ENCODE measurements at places on chromosomes 6 and 20. TPM values are rescaled to one million over a fixed set of nuclear protein-coding genes. Genes with fewer than 3 reads are reported as not detected.

Gene LTB
- polyA plus RNA-seq, result 13.4 TPM

Gene FOXO3
- 14.4 TPM for polyA plus RNA-seq

Gene BCAS4
- polyA plus RNA-seq, result 0.46 TPM

GRCh38 chr20:21312813-21313474, 9.8 kb downstream of the XRN2 start:
- DNase-seq, result no peak

DNA sequence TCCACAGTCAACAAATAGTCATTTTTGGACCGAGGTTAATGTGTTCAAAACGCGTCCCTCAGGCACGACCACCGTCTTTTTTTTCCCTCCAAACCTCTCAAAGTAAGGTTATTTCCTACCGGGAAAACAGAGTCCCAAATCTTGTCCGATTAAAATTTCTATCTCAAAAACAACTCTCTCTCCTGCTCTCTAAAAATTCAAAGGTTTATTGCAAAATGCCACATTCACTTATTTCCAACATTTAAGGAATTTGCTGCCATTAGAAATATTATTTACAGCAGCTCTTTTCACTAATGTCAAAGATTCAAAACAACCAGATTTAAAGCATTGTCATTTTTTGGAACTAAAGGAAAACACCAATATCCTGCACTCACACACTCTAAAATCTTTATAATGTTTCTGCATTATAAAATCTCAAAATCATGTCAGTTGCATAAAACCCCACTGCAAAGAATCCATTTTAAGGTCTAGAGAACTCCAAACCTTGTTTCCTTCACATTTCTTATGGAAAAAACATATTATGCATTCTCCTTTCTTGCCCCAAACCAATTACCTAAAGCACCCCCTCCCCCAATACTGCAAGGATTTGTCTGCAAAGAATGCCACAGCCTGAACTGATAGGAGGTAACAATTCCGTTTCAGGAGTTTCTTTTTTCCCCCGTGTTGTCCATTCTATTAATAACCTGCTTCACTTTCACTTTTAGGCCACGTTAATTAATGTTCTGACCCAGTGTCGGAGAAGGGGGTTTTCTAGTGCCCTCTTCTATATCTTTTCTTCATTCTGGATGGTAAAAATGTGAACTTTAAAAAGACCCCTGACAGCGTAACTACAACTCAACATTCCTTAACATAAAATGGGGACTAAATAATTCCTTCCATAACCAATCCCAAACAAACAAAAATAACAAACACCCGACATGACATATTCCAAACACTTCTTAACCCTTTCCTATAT, 1.4 kb downstream of the NRN1 start:
- no peak for DNase-seq

DNA sequence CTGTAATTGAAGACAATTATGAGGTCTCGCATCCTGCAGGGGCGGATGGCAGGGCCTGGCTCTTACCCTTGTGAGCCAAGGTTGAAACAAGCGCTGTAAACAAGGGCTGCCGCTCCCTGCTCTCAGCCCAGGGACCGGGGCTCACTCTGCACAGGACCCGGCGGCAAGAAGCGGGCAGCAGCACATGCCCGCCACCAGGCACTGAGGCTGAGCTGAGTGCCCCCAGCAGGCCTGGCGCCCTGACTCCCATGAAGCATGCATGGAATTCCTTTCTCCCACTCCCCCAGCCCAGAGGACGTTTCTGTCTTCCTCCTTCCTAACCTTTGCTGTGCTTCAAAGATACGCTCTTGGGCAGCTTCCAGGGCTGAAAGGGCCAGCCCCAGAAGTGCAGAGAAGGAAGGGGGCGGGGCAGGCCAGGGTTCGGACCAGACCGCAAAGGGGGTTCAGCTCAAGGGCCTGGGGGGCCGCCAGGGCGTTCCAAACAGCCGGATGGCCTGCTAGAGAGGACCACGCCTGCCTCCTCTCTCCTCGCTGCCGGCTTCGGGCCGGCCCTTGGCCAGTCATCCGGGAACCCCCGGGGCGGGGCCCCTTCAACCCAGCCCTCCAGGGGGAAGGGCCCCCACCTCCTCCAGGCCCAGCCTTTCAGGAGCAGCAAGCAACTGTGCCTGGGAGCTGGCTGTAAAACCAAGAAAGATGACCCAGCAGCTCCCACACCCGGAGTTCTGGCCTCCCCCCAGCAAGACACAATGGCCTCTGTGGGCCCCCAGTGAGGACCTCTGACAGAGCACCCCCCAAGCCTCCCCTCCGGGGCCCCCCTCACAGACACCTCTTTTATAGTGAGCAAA, 109.9 kb downstream of the NOL4L start:
- peak; percentile 90 for DNase-seq

GRCh38 chr6:113643407-113643770, 213.8 kb upstream of the MARCKS start:
- DNase-seq, result no peak

GRCh38 chr6:11632795-11633511, 95.4 kb downstream of the TMEM170B start:
- peak; percentile 63 for DNase-seq

DNA sequence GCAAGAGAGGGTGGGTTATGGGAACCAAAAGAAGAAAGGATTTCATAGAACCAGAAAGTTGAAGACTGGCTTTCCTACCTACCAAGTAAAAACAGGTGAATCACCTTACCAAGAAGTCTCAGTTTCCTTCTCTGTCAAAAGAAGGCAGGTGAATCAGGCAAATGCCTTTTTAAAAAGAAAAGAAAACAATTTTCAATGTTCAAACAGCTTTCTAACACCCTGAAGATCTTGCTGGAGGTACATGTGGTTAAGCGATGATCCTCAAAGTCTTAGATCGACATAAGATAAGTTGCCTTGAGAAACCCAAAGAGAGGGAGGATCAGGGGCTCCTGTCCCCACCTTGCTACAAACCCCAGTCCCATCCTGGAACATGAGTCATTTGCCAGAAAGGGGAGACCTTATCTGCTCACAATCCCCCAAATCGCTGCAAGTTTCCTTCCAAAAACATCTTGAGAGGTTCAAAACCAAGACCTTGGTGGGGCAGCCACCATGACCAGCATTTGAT, 71.6 kb downstream of the NFATC2 start:
- no peak for DNase-seq

DNA sequence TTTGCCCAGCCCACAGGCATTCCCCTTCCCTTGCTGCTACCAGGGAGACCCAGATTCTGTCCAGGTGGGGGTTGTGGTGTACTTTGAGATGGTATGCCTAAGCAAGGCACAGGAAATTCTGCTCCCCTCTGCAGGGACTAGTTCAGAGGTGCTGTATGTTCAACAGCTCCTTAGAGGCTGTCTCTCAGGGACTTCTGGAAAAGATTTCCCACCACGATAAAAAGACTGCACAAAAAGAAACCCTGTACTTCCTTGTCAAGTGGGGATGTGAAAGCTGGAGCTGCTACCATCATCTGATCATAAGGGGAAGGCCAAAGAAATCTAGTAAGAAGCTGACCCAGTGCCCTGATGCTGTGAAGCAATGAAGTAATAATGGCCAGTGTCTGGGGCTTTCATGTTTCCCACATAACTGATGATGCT, 51.5 kb upstream of the SMIM29 start:
- no peak for DNase-seq

DNA sequence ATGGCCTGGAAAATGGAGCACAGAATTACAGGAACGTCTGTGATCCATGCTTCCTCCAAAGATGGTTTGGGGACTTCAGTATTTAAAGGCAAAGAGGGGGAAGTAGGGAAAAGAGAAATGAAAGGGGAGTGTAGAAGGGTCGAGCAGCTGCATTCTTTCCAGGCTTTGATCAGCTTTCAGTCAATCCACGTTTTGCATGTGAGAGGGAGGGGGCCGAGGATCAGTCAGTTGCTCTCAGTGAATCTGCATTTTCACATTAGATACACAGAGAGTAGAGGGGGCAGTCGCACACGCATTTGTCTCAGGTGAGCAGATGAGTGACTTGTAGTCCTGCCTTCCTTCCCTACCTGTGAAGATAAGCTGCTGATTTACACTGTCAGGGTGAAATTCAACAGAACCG, 78.8 kb downstream of the FOXF2 start:
- no peak for DNase-seq

DNA sequence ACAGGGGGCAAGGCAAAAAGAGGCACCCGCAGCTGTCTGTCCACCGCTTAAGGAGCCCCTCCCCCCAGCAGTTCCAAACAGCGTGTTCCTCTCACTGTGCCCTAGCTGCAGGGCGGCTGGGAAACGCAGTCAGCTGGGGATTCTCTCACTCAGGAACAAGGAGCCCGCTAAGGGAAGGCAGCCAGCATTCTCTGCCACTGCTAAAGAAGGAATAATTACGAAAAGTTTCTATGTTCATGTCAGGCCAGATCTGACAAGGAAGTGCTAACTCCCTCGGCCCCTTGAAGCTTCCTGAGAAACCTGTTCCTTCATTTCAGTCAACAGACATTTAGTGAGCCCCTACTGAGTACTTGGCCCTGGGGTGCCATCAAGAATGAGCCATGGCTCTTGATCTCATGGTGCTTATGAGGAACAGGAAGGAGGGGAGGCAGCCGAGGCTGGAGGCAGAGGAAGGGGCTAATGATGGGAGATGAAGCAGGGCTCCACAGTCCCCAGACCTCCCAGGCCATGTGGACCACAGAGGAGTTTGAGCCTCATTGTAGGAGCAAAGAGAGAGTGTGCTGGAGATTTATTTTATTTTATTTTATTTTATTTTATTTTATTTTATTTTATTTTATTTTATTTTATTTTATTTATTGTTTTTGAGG, 101.7 kb upstream of the PMEPA1 start:
- DNase-seq, result peak; percentile 46

- no peak for DNase-seq
These were observed 64.0 kb downstream of the BCKDHB start for GRCh38 chr6:80170433-80170832.

GRCh38 chr20:18101125-18101810, 36.4 kb upstream of the KAT14 start:
- no peak for DNase-seq

DNA sequence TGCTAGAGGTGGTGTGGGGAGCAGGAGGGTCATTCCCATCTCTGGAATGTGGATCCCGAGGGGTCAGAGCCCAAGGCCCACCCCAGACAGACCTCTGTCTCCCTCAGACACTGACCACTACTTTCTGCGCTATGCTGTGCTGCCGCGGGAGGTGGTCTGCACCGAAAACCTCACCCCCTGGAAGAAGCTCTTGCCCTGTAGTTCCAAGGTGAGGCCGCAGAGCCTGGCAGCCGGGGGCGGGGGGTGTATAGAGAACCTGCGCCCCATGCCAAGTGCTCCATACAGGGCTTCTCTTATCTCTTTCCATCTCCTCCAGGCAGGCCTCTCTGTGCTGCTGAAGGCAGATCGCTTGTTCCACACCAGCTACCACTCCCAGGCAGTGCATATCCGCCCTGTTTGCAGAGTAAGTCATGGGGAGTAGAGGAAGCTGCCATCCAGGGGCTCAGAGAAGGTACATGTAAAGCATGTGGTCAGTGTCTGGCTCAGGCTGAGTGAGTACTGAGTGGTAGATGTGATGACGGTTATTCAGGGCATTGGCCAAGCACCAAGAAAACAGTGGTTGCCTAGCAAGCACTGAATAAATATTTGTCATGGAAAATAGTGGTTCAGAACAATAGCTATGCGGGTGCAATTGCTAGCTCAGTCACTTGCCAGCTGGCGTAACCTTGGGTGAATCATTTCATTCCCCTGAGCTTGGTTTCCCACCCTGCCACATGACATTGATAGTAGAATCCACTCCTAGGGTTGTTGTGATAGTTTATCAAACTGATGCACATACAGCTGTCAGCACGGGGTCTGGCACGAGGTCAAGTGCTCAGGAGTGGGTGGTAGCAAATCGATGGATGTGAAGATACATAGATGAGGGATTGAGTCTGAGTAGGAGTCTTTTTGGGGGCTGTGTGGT, 3.5 kb downstream of the PIGT start:
- peak; percentile 90 for DNase-seq

DNA sequence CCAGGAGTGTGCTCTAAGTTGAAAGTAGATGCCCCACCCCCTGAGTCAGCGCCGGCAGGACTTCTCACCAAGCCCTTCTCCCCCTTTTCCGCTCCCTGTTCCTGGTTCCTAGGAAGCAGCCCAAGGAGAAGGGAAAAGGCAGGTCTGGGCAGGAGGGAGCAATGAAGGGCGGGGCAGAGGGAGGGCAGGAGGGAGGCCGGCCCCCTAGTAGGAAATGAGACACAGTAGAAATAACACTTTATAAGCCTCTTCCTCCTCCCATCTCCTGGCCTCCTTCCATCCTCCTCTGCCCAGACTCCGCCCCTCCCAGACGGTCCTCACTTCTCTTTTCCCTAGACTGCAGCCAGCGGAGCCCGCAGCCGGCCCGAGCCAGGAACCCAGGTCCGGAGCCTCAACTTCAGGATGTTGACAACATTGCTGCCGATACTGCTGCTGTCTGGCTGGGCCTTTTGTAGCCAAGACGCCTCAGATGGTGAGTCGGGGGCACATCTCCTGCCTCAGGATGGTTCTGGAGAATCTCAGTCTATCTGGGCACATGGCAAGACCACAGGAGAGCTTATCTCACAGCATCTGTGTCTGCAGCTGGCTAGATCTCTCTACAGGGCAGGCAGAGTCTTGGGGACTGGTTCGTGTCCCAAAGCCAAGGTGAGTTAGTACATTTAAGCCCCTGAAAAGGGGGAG, at the start of gene PROCR:
TSS of gene PROCR (plus strand) at position 320 of the 681 bp plus-strand sequence. CDS start at position 403, 83 bp downstream.
- DNase-seq, result peak; percentile 93

DNA sequence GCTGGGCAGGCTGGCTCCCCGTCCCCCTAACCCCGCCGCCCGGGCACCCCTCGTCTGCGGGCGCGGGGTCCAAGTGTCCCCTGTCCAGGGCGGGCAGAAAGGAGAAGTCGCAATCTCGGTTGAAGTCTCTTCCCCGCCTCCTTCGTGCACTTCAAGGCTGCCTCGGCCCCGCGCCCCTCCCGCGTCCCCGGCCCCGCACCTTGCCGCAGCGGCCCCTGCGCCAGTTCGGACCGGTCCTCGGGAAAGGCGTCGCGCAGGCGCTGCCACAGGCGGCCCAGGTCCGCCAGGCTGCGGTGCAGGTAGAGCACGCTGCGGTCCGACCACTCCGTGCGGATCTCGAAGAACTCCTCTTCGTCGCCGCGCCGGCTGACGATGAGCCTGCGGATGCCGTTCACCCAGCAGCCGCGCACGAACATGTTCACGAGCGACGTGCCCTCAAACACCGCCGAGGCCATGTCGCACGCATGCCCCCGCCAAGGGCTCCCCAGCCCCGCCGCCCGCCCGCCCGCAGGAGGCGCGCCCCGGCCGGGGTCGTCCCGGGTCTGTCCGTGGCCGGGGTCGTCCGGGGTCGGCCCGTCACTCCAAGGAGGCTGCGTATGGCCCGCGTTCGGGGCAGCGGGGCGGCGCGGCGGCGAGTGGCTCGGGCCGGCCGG, at the start of gene PXDC1:
TSS of gene PXDC1 (minus strand) at position 637 of the 653 bp plus-strand sequence. CDS start at position 455, 182 bp downstream.
- no peak for DNase-seq

DNA sequence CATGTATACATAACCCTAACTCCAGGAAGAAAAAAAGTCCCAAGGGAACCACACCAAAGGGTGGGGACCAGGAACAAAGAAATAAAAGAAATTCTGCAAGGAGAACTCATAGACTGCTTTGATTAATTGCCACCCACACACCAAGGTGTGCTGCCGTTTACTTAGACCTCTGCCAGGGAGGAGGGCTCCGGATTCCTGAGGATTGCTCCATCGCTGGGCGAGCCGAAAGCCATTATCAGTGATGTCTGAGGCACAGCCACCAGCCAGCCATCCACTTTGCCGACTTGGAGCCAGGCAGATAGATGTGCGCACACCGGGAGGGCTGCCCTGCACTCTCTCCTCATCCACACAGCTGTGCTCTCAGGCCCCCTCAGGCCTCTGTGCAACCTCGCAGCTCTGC, 272.7 kb upstream of the FOXQ1 start:
- DNase-seq, result peak; percentile 58
